ENCODE measurements at places on chromosomes 5 and 9. TPM values are rescaled to one million over a fixed set of nuclear protein-coding genes. Genes with fewer than 3 reads are reported as not detected.

GRCh38 chr5:61658592-61659008, 326.5 kb downstream of the ZSWIM6 start:
- no peaks in the 10 kb centered on the region for H3K27me3 ChIP-seq
- DNase-seq: peak; percentile 87
- no peak overlapping the region for H3K4me3 ChIP-seq
- H3K36me3 ChIP-seq: no peaks in the 10 kb centered on the region

HMMR gene
- 0.87 TPM for total RNA-seq

AMBP gene
- total RNA-seq: 0.95 TPM

PGM5 gene
- 19.4 TPM for total RNA-seq

CCDC69 gene
- 23.0 TPM for total RNA-seq

GRCh38 chr5:139312075-139312474, 18.5 kb downstream of the MATR3 start:
- no peak overlapping the region for H3K4me3 ChIP-seq
- no peak for DNase-seq
- H3K27me3 ChIP-seq: no peaks in the 10 kb centered on the region
- peaks cover 14% of the 10 kb centered on the region for H3K4me1 ChIP-seq
- H3K36me3 ChIP-seq: no peaks in the 10 kb centered on the region

GFPT2 gene
- 135 TPM for total RNA-seq

DNA sequence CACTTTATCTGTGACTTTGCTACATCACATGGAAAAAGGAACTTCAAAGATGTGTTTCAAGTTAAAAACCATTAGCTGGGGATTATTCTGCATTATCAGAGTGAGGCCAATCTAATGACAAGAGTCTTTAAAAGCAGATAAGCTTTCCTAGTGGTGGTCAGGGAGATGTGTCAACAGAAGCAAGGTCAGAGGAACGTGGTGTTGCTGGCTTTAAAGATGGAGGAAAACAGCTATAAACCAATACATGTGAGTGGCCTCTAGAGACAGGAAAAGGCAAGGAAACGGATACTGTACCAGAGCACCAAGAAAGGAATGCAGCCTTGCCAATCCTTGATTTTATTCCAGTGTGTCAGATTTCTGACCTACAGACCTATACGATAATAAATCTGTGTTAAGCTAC, 204.2 kb downstream of the TAF11L14 start:
- H3K4me3 ChIP-seq: no peak overlapping the region
- no peaks in the 10 kb centered on the region for H3K36me3 ChIP-seq
- H3K27me3 ChIP-seq: no peaks in the 10 kb centered on the region

- H3K27ac ChIP-seq: no peak overlapping the region
- H3K4me3 ChIP-seq: no peak overlapping the region
- no peaks in the 10 kb centered on the region for H3K36me3 ChIP-seq
- DNase-seq: no peak
- H3K4me1 ChIP-seq: no peaks in the 10 kb centered on the region
Observed at GRCh38 chr9:98037357-98037756, 19.2 kb upstream of the NANS start.

DNA sequence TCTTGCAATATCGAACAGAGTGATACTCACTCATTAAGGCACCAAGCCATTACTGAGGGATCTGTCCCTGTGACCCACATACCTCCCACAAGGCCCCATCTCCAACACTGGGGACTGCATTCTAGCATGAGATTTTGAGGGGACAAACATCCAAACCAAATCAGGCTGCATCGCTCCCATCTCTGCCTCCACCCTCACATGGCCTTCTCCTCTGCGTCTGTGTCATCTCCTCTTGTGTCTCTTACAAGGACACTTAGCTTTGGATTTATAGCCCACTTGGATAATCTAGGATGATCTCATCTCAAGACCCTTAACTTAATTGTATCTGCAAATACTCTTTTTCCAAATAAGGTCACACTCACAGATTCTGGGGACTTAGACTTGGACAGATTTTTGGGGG, 284.4 kb upstream of the DAP start:
- H3K36me3 ChIP-seq: no peaks in the 10 kb centered on the region
- H3K4me1 ChIP-seq: no peaks in the 10 kb centered on the region
- DNase-seq: no peak
- no peak overlapping the region for H3K27ac ChIP-seq
- H3K27me3 ChIP-seq: no peaks in the 10 kb centered on the region

DNA sequence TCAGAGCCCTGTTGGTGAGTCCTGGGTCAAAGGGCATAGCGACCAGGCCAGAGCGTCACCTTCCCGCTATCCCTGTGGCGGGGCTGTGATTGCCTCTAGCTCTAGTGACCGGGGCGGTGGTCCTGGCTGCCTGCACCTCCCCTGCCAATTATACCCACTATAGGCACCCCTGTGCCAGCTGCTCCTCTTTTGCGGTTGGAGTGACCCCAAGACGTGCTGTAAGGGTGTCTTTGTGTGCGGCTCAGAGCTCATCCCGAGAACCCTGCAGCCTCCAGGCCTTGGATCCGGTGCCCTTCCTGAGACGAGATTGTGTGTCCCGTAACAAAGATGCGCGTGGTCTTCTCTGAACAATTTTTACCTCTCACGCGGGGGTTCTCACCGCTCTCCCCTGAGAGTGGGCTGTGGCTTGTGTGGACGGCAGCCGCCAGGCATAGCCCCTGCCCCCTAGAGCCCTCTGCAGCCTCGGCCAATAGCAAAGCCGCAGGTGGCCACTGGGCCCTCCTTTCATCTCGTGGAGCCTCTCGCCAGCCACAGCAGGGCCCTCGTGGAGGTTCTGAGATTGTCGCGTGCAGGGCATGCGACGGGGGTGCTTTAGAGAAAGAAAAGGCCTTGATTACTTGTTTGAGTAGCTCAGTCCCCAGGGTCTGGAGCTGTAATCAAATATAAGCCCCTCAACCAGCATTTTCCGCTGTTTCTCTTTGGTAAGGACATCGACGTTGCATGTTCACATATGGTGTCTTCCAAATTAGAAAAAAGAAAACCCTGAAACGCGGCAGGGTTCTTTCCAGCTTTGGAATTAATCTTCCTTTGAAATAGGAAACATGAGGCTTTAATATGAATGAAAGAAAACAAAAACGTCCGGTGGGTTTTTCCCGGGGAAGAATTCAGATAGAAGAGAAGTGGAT, 10.7 kb downstream of the NKD2 start:
- H3K36me3 ChIP-seq: no peaks in the 10 kb centered on the region
- no peak overlapping the region for H3K4me3 ChIP-seq
- no peaks in the 10 kb centered on the region for H3K27me3 ChIP-seq
- no peak for DNase-seq

PCDHGA12 gene
- 8.2 TPM for total RNA-seq

Data from ovary (tissue), 10 donors.